CD4-positive, alpha-beta T cell treated with Interleukin-15 for 4 hours (primary cell): ENCODE measurements at places on chromosomes 3 and 15.

GRCh38 chr15:68556139-68556990, 22.4 kb upstream of the CORO2B start:
- no peak for DNase-seq

DNA sequence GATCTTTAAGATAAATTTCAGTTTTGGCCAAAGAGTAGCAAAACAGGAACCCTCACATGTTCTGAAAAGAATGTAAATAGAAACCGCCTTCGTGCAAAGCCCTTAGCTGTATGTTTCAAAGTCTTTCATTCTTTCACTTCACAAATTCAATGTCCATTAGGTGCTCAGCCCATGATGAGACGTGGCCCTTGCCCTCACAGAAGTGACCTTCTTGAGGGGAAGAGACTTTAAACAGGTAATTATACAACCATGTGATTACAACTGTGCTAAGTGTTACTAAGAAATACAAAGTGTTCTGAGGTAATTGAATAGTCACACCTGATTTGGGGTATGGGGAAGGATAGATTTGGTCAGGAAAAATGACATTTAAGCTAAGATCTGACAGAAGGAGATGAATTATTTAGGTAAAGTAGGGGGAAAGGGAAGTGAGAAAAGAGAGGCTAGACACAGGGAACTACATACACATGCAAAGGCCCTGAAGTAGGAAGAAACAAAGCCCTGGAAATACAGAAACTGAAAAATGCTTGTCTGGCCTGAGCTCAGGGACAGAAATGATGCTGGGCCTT, 19.6 kb downstream of the HSPBAP1 start:
- no peak for DNase-seq

DNA sequence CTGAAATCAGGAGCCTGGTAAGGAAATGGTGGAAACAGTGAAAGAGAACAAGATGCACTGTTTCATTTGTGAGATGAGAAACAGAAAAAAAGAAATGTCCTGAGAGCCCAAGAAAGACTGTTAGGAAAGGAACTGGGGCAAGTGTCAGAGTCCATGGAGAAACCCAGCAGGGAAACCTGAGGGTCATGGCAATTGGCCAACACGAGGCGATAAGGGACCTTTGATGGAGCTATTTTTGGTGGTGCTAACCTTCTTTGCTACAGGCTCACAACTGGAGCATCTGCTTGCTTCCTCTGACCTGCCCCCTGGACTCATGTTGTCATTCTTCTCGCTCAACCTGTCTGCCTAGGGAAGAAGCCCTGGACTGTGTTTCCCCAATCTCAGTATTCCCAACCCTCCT, 4.2 kb upstream of the TMEM41A start:
- DNase-seq: no peak

DNA sequence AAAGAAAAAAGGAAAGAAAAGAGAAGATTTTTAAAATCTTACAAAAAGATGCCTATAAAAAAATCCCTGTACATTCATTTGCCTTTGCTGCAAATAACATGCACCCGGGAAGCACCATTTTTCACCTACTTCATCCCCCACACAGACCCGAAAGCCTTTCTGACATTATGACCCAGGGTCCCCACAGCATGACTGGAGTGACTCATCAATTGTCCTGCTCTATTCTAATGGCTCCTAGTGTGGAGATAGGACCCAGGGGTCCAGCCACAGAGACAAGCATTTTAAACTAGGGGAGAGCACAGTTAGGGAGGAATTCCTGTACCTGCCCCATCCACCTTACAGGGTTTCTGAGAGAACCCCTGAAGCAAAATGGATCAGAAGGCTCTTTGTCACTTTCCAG, 14.7 kb upstream of the PXYLP1 start:
- no peak for DNase-seq

DNA sequence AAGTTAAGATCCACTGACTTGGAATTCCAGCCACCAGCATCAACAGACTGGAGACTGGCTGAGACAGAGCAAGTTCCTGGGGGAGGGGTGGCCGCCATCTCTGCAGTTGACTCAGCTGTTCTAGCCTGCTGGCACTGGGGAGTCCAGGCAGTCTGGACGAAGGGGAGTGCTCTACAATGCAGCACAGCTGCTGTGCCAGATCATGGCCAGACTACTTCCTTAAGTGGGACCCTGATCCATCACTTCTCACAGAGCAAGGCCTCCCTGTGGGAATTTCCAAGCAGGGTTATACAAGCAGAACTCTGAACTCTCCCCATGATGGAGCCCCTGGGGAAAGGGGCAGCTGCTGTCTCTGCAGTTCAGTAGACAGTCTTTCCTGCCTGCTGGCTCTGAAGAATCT, 35.2 kb downstream of the PYGO1 start:
- no peak for DNase-seq

GRCh38 chr3:188168186-188168585, 14.2 kb downstream of the LPP start:
- no peak for DNase-seq

- DNase-seq: no peak
These were observed 153.1 kb downstream of the VPS13C start for GRCh38 chr15:61906961-61907752.

- DNase-seq: no peak
These were observed 106.8 kb downstream of the BBX start for GRCh38 chr3:107629566-107629965.

DNA sequence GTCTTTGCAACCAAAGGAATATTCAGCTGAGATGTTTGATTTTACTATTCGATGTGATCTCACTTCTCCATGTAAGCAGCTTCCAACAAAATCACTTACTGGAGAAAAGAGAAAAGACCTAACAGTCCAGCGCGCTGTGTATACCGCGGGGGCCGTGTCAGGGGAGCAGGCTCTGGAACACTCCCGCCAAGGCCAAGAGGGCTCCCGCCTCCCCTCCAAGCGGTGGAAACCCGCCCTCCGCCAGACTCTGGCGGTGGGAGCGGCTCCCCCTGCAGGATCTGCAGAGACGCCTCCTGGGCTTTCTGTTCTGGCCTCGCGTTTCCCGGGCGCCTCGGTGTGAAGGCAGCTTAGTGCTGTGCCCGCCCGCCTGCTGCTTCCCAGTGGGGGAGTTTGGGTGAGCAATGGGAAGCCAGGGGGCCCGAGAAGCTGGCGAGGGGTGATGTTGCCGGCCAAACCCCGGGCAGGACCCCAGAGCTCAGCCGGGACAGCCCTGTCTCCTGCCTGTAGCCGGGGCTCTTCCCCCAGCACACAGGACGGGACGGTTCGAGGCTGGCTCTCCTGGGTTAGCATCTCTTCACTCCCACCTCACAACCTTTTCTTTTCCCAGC, 36.3 kb downstream of the CHST14 start:
- DNase-seq: peak; percentile 60

- no peak for DNase-seq
These were observed 20.7 kb downstream of the ZSCAN2 start for GRCh38 chr15:84621358-84621979.

- DNase-seq: no peak
These were observed 4.2 kb downstream of the AMOTL2 start for GRCh38 chr3:134369861-134370596.

GRCh38 chr15:65339920-65340319, 35.4 kb downstream of the RNU5B-1 start:
- DNase-seq: no peak

- DNase-seq: no peak
These were observed 188.7 kb upstream of the LINGO1 start for GRCh38 chr15:77821188-77821958.

DNA sequence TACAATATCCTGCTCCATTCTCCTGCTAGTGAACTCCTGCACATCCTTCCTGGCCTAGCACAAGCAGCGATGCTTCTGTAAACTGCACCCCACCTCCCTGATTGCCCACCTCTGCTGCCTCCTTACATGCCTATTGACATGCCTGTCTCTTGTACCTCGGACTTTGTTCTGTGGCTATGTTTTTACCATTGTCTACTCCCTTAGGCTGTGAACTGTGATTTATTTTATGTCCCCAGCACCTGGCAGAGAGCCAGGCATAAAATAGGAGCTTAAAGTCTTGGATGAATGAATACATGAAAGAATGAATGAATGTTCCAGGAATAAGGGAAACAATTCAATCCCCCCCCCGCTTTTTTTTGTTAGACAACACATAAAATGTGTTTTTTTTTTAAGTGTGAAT, 210.0 kb downstream of the MYRIP start:
- DNase-seq: no peak

- DNase-seq: no peak
These were observed 25.8 kb downstream of the CHRM5 start for GRCh38 chr15:33994005-33994615.

- no peak for DNase-seq
These were observed 25.0 kb downstream of the CGGBP1 start for GRCh38 chr3:88033808-88034207.

DNA sequence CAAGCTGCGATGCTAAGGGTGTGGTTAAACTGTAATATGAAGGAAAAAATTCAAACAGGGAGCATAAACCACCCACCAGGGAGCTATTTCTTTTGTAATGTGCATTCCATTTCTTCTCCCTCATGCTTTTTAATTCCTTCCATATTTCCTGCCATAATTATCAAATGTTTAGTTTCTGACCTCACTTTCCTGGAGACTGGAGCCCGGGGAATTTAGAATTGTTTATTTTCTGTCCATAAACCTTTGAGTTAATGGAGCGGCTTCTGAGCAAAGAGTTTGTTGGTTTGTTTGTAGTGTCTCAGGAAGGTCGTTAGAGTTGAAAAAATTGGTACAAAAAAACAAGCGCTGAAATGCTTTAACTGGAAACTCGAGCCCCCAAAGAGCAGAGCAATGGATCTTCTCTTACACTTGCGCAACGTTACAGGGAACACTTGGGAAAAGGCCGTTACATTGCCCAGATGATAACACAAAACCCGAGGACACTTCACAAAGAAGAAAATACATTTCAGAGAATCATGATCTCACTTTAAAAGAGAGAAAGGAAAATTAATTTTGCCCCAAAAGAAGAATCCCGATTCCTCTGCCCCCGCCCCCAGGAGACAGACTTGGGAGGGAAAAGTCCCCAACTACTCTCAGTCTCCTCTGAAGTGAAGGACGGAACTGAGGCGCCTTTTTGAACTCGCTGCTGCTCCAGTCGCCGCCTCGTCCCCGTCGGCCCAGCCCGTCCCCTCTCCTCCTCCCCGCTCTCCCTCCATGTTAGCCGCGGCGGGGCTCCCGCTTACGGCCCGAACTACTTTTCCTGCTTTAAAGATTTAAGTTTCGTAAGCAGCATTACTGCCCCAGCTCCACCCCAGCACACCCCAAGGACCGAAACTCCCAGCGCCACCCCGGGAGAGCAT, 842 bp downstream of the FSTL1 start:
- DNase-seq: no peak

DNA sequence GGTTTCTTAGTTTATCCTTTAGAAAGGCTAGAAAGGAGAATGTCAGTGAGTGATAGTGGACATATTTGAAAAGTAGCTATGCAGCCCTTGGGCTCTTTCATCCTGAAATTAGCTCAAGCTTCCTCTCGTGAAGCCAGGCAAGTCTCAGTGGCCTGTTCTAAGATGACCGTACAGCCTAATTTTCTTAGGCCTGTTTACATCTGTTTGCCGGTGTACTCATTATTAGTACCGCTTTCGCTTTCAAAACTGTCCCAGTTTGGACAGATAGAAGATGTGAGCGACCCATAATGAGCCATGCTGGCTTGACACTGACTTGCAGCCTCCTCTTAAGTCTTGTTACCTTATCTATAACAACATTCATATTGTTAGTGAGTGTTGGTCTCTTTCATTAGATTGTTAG, 5.7 kb upstream of the ARL14 start:
- no peak for DNase-seq

DNA sequence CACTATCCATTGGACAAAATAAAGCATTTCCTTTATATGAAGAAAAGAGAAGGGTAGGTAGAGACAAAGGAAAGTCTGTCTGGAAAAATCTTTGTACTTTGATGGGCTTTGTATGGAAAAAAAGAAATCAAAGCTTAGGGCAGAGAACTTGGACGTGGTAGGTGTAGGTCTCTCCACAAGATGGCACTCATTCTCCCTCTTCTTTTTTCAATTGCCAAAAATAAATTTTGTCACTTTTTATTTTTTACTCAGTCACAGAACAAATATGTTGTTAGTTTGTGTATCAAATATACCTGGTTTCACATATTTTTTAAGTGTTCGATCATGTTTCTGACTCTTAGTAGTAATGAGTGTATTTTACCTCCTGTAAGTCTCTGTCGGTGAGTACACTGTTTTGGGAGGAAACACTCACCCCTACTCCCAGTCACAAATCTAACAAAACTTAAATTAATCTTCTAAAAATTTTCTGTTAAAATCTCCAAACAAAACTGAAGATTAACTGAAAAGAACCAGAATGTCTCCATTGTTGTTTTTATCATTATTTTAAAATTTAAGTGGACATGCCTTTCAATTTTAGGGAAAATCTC, 415.8 kb upstream of the GOLIM4 start:
- no peak for DNase-seq

DNA sequence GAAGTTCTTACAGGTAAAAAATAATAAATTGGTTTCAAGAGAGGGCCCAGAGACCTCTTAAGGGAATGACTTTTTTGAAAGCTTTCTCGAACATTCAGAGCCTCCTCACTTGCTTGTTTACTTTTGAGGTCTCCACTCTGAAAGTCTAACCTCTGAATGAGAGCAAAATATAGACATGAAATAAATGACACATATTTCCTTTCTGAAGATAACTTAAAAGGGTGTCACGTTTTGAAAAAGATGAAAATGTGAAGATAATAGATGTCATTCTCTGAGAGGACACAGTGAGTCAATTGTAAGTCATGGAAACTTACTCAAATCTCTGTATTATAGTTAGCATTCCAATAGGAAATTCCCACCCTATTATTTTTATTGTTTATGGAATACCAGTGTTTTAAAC, 44.6 kb downstream of the HACD2 start:
- no peak for DNase-seq

DNA sequence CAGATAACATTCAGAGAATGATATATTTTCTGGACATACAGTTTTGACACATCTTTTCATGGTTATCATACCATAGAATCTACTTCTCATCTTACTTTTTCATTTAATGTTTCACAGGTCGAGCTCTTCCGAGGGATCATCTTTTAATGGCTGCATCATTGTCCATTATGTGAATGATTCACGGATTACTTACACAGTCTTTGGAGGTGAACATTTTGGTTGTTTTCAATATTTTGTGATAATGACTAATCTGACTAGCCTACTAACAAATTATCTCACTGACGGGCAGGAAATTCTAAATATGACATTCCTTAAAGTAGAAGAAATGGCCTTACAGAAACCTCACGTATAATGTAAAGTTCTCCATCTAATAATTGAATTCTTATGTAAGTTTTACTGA, 209.1 kb upstream of the STRIT1 start:
- DNase-seq: no peak

GRCh38 chr3:123141276-123141675, 60.5 kb upstream of the SEC22A start:
- no peak for DNase-seq
